Amygdala (tissue), 56 donors: ENCODE measurements at places on chromosomes 5 and 9.

DNA sequence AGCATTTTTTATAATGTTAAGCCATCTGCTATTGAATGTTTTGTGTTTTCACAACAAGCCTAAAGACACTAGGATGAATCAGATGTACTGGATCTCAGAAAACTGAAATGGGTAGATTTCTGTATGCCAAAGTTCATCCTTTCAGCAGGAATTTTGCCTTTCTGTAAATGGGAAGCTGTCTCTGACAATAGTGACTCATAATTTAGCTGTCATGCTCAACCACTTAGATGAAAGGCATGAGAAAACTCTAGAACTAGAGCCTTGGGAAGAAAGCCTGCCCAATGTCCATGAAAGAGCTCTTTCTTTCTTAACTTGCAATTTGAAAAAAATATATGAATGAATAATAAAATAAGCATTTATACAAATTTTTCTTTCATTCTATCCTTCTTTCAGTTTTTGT, 616.0 kb upstream of the EDIL3 start:
- DNase-seq: no peak

GRCh38 chr9:24436761-24437160, 108.9 kb downstream of the IZUMO3 start:
- no peak for DNase-seq

- DNase-seq: no peak
Observed at GRCh38 chr9:124790801-124791505, 14.0 kb downstream of the OLFML2A start.

DNA sequence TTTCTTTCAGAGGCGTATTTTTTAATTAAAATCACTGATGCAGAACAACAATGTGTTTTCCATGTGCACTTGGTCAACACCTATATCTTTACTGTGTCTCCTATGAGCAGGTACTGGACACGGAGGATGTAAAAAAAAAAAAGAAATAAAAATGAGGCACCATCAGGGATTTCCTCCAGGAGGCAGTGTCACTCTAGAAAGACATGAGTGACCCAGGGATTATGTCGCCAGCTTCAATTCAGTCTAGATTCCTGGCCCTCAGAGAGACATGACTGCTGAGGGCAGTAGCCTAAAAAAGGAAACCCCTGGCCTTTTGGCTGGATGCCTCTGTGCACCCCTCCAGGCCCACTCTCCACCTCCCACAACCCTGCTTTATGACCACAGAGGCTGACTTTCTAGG, 18.3 kb upstream of the IL33 start:
- DNase-seq: no peak

DNA sequence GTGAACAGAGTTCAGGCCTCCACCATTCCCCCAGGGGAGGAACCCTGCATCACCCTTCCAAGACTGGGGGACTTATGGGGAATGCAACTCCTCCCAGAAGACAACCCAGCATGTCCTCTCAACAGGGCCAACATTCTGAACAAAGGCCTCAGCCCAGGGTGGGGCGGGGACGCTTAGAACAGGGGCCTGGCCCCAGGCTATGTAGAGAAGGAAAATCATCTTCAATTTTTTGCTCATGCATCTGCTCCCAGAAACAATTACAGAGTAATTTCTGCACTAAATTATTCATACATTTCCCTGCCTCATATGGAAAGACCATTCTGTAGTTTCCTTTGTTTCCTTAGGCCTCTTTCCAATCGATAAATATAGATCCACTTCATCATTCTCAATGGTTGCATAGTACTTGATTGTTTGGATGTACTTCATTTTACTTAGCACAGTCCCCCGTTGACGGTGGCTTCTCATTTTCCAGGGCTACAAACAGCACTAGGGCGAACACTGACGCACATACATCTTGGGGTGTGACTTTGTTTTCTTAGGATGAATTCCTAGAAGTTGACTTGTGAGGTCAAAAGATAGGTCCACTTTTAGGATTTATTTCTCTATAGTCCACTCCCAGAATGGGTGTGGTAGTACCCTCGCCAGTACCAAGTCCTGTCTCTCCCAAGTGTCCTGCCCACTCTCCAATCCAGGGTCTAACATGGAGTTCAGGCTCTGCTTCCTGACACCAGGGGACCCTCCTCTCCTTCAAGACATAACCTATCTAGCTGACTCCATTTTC, 27.2 kb upstream of the SMU1 start:
- DNase-seq: no peak

GRCh38 chr9:112809351-112809848, 58.8 kb downstream of the SNX30 start:
- no peak for DNase-seq

DNA sequence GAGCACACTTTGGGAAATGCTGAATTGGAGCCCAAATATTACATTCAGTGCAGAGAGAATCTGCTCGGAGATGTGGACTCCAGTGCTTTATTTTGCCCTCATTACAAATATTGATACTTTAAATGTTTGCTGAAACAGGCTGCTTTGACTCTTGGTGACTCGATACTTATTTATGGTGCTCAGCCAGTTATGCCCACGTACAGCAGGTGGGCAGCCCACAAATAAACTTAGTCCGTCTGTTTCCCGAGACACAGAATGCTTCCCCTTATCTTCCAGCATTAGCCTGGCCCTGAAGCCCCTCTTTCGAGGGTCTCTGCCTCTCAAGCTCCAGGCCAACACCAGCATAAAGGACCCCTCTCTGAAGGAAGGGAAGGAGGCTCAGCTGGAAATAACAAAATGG, 158.7 kb downstream of the SMARCA2 start:
- no peak for DNase-seq

- no peak for DNase-seq
Observed at GRCh38 chr9:106708475-106709146, 154.4 kb upstream of the ZNF462 start.

- no peak for DNase-seq
Observed at GRCh38 chr9:94783928-94784327, 57.4 kb downstream of the AOPEP start.

DNA sequence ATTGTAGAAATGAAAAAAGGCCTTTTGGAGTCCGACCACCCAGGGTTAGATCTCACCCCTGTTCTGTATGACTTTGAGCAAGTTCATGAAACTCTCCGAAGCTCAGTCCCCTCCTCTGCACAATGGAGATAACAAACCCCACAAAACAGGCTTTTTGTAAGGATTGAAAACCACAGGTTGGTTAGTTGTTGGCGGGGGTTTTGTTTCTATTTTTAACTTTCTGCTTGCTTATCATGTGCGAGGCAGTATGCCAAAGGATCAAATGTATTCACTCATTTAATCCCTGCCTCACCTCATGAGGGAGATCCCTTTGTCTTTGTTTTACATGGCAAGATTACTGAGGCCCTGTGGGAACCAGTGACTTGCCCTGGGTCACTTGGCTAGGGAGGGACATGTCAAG, 539.1 kb downstream of the CDK5RAP2 start:
- no peak for DNase-seq

DNA sequence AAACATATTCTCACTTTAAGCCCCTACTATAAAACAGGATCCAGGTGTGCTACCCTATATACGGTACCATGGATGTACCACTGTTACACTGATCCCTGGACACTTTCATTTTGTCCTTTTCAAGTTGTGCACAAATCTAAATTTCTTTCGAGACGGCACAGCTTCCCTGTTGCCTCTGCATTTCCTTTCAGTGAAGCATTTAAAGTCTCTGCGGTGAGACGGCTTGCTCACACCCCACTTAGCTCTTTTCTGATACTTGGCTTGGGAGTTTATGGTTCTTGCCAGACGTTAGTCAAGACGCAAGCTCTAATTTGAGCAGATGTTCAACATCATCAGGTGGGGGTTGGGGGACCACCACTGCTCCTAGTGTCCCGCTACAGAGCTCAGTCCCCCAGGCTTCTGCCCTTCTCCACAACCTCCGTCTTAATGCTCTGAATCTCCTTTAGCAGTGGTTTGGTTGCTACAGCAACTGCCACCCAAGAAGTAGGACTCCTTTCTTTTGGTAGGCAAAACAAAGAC, 15.8 kb downstream of the F2RL2 start:
- no peak for DNase-seq

GRCh38 chr5:158847772-158848171, 251.9 kb downstream of the EBF1 start:
- no peak for DNase-seq

DNA sequence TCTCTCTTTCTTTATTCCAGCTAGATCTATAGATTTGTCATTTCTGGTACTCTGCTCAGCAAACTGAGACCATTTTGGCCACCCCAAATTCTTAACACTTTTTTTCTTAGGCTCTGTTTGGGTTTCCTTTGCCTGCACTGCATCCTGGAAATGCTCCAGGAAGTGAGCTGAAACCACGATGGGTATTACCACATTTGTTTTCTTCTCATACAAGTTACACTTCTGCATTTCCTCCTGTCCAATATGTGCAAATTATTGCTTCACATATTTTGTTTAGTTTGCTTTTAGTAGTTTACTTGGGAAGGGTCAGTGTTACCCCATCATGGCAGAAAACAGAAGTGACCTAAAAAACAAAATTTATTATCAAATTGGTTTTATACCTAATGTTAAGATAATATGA, 498.6 kb upstream of the GRIN3A start:
- DNase-seq: no peak

GRCh38 chr9:1514776-1515363, 464.7 kb downstream of the DMRT2 start:
- DNase-seq: no peak

DNA sequence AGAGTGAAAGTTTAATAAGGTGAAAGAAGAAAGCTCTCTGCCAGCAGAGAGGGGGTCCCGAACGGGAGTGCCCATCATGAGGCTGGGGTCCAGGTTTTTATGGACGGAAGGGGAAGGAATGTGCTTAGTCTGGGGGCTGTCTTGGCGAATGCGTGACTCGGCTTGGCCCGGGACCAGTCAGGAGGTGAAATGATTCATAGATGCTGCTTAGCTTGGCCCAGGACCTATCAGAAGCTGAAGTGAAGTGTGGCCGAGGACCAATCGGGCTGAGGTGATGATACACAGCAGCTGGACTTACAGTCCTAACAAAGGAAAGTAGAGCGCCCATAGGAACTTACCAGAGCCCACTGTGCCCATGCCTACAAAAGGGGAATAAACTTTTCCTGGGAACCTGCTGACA, 3.9 kb upstream of the FKTN start:
- no peak for DNase-seq

DNA sequence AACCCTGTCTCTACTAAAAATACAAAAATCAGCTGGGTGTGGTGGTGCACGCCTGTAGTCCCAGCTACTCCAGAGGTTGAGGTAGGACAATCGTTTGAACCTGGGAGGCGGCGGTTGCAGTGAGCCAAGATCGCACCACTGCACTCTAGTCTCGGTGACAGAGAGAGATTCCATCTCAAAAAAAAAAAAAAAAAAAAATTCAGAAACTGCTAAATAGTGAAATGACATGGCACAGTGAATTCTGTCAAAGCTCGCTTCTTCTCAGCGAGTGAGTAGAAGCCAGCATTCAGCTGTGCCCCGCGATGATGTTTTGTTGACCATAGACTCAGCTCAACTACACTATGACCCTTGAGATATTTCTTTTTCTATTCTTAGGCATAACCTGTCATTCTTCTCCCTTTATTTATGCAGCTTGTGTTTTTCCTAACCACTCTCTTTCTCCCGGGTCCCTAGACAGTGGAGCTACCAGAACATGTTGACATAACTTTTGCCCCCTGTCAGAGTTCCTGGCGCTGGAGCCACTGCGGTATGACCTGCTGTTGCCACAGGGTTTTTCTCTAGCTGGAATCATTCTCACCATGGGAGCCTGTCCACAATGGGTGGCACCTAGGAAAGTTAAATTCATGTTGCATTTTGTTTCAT, 13.5 kb upstream of the IQGAP2 start:
- no peak for DNase-seq

- DNase-seq: no peak
Observed at GRCh38 chr5:180331647-180331950, 21.5 kb downstream of the GFPT2 start.

- DNase-seq: no peak
Observed at GRCh38 chr5:33332804-33333203, 108.0 kb upstream of the TARS1 start.

GRCh38 chr5:159975462-159976019, 33.4 kb upstream of the TTC1 start:
- DNase-seq: no peak

- no peak for DNase-seq
Observed at GRCh38 chr9:107807183-107807582, 317.6 kb upstream of the KLF4 start.

DNA sequence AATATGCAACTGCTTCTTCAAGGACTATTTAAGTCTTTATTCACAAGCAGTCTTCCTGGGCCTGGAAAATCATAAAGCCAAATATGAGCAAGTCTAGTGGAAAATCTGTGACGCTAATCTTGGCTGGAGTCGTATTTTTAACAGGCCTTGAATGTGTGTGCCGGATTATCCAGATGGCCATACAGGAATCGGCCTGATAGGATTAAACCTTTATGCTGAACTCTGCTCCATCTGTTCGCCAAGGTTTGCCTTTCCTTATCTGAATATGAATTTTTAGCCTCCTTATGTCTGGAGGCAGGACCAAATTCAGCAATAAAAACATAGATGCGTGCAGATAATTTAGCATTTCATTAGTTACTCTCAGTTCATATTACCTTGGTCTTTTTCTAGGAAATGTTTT, 294.5 kb downstream of the EBF1 start:
- DNase-seq: no peak

GRCh38 chr9:131677444-131678180, 62.3 kb downstream of the RAPGEF1 start:
- no peak for DNase-seq

GRCh38 chr9:131856105-131856504, 116.2 kb upstream of the RAPGEF1 start:
- no peak for DNase-seq
